ENCODE measurements at places on chromosomes 11 and 22.
A peak's percentile ranks its signal among the peaks of the same experiment; 100 is the strongest.

GRCh38 chr11:16148301-16148931, 207.9 kb downstream of the SOX6 start:
- no peak for DNase-seq

- no peak for DNase-seq
Observed at GRCh38 chr22:41000941-41001721, 50.0 kb downstream of the RBX1 start.

DNA sequence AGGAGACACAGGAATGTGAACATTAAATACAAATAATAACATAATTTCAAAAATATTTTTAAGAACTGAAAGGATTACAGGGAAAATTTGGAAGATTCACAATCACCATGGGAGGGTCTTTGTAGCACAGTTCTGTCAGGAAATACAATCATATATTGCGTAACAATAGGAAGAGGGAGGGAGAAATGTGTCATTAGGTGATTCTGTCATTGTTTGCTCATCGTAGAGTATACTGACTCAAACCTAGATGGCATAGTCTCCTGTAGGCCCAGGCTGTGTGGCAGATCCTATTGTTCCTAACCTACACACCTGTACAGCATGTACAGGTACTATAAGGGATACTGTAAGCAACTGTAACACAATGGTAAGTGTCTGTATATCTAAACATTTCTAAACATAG, 330.4 kb downstream of the BRD1 start:
- DNase-seq: no peak

- DNase-seq: no peak
Observed at GRCh38 chr11:72426103-72426757, 8.1 kb downstream of the CLPB start.

DNA sequence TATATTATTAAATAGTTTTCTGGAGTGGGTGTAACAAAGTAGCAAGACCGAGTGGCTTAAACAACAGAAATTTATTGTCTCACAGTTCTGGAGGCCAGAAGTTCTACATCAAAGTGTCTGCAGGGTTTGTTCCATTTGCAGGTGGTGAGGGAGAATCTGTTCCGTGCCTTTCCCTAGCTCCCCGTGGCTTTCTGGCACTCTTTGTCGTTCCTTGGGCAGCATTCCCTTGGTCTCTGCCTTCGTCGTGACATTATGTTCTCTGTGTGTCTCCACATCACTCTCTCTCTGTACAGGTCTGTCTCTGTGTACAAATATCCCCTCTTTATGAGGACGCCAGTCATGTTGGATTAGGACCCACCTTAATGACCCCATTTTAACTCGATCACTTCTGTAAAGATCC, 38.2 kb downstream of the LDLRAD3 start:
- no peak for DNase-seq

DNA sequence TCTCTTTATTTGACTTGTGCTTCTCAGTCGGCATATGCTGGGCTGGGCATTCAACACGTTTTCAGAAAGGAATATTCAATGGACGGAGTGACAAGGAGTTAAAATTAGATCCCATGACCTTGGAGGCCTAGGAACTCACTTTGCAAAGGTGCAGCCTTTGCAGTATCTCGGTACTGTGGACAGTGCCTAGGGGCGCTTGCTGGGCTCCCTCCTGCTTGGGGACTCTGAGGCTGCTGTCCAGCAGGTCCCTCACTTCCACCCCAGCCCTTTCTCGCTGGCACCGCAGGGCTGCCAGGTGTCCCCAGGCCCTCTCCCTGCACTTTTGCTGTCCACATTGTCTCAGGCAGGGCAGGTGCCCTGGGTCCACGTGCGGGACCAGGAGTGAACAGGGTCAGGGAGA, 255.5 kb upstream of the B3GAT1 start:
- no peak for DNase-seq

DNA sequence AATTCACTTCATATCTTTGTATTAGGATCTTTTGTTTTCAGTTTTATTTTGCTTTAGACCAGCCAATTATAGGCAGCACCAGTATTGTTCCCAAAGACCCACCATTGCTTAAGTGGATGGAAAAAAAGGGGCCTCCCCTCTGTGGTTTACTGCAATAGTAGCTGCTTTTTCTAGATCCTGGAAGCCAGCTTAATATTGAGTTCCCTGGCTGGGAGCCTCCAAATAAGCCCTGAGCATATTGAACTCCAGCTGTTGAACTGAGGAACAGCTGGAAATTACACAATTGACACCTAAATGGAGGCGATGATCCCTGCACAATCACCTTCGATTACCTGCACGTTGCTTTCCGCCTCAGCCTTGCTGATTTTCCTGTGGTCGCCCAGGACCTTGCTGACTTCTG, 576.0 kb downstream of the SOX6 start:
- DNase-seq: no peak

- no peak for DNase-seq
Observed at GRCh38 chr11:92329646-92330045, 105.0 kb downstream of the FAT3 start.

- no peak for DNase-seq
Observed at GRCh38 chr11:76054330-76054729, 152.0 kb downstream of the WNT11 start.

DNA sequence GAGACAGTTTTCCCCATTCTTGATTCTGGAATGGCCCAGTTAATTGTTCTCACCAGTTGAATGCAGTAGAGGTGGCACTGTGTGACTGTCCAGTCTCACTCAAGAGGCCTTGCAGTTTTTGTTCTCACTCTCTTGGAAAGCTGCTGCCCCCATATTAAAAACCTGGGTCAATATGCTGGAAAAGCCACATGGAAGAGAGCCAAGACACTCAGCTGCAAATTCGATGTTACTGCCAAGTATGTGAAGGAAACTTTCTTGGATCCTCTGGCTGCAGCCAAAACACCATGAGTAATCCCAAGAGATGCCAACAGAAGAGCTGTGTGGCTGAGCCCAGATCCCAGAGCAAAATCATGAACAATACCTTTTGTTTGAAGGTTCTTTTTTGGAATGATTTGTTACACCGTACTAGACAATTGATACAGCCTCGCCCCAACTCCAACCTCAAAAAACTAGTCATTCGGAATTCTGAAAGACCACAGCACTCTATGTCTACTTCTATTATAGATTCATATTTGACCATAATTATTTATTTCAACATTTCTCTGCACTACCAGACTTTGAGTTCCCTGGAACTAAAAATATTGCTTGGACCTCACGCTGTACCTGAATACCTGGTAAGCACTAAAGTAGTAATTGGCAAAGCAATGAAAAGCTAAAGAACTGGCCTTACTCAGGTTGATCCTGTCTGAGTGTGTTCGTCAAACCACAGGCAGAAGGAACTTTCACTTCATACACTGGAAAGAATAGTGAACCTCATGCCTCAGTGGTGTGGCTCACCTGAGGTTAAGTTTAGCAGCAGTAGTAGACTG, 378.8 kb downstream of the ETS1 start:
- DNase-seq: peak; percentile 98

DNA sequence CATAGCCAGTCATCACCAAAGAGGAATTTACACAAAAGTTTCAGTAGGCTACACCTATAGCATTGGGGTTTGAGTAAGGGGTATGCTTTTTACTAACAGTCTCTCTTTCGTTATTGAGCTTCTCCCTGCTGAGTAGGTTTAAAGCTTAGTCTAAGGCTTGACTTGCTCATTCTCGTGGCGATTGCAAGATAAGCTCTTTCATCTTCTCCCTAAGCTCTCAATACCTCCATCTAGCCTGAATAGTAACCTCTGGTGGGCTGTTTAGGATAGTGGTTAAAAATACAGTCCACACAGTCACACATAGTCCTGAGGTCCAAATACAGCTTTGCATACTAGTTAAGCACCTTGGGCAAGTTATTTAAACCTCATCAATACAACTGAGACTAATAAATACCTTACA, 65.6 kb downstream of the IMMP1L start:
- DNase-seq: no peak

DNA sequence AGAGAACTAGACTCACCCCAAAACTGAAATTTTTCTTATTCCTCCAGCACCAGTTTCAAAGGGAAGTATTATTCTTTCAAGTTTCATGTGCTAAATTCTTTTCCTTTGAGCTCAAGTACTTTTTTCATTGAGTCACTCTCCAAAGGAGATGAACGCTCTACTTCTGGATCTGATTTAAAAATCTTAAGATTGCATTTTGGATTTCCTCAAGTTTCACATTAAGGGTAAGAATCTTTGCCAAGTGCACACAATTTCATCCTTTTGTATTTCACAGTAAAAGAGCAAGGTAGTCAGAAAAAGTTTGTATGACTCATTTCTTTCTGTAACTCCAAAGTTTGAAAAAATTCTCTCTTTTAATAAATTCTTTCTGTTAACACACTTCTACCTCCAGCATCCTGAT, 435.5 kb downstream of the RAB38 start:
- no peak for DNase-seq

- DNase-seq: no peak
Observed at GRCh38 chr11:119650251-119650650, 78.7 kb downstream of the NECTIN1 start.

DNA sequence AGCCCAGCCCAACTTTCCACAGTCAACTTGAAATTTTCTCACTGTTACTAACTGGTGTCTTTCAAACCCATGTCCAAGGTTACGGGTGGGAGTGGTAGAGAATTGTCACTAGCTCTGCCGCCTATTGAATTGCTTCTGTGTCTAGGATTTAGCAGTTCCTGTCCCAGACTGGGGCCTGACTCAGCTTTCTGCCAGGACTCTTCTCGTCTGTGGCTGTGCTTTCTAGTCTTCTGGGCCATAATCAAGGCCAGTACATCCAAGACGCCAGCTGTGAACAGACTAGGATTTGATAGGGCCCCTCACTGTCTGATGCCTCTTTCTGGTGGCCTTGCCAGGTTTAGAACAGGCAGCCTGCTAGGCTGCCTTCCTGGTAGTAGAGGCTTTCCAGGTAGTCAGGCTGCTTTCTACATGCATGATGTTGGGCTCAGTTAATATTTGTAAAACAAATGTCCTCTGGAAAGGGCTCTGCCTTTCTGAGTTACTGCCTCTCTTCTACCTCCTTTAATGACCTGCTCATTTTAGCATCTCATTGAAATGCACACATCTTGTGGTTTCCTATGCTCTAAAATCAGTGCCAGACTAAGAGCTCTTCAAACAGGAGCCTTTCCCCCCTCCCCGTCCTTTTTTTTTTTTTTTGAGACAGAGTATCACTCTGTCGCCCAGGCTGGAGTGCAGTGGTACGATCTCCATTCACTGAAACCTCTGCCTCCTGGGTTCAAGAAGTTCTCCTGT, 13.1 kb upstream of the HIKESHI start:
- no peak for DNase-seq

DNA sequence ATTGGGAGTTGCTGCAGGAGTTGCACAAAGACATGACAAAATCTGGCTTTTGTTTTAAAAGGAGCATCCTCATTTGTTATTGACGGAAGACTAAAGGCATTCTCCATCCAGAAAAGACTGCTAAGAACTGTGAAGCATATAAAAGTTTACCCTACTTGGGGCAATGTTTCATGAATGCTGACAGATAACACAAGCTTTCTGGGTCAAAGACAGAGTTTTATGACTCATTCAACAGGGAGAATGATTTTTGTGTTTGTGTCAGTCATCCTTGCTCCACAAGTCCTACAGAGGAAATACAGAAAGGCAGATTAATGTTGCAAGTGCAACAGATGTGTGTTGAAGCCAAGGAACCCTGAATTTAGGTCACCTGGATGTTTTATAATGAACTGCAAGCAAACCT, 2.5 kb downstream of the GLYATL1 start:
- DNase-seq: no peak

DNA sequence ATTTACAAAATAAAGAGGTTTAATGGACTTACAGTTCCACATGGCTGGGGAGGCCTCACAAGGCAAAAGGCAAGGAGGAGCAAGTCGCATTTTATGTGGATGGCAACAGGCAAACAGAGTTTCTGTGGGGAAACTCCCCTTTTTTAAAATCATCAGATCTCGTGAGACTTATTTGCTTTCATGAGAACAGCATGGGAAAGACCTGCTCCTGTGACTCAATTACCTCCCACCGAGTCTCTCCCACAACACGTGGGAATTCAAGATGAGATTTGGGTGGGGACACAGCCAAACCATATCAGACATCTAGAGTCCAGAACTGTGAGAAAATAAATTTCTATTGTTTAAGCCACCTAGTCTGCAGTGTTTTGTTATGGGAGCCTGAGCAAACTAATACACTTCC, 80.8 kb downstream of the ME3 start:
- DNase-seq: no peak

All from dermis blood vessel endothelial cell (primary cell).